ENCODE measurements at places on chromosomes 1 and 21. TPM values are rescaled to one million over a fixed set of nuclear protein-coding genes. Genes with fewer than 3 reads are reported as not detected.

The NPHS2 gene
- total RNA-seq = not detected

The CFAP126 gene
- 0.65 TPM for total RNA-seq

The TMCO4 gene
- 16.4 TPM for total RNA-seq

The RAD54L gene
- total RNA-seq = 17.3 TPM

The FAM3B gene
- 10.1 TPM for total RNA-seq

DNA sequence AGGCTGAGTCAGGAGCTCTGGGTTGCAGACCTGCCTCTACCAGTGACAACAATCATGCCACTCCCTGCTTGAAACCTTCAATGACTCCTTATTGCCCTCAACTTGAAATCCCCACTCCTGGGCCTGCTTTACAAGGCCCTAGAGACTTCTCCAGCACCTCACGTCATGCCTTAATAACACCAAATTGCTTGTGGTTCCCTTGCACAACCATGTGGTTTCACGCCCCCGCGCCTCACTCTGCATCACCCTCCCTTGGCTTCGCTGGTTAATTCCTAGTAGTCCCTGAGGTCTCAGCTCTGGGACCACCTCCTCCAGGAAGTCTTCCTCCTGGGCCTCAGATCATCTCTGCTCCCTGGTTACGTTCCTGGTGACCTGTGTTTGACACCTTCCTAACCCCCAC lies 33.0 kb downstream of the EPHA2 start:
- no peak for DNase-seq

DNA sequence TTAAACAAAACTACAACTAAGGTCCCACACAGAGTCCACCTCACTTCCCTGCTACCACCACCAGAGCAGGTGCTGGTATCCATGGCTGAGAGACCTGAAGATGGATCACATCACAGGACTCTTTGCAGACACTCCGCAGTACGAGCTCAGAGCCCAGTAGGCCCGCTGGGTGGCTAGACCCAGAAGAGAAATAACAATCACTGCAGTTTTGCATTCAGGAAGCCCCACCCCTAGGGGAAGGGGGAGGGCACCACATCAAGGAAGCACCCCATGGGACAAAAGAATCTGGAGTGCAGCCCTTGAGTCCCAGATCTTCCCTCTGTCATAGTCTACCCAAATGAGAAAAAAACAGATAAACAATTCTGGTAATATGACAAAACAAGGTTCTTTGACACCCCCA lies 56.9 kb downstream of the ZNF648 start:
- DNase-seq = no peak

- DNase-seq = no peak
Measured at GRCh38 chr1:207051191-207051943, at the start of gene YOD1. YOD1 (minus strand) TSS chr1:207051208; CDS start chr1:207051030, 178 bp downstream.

GRCh38 chr1:230291731-230292620 lies 134.2 kb downstream of the PGBD5 start:
- DNase-seq = no peak

DNA sequence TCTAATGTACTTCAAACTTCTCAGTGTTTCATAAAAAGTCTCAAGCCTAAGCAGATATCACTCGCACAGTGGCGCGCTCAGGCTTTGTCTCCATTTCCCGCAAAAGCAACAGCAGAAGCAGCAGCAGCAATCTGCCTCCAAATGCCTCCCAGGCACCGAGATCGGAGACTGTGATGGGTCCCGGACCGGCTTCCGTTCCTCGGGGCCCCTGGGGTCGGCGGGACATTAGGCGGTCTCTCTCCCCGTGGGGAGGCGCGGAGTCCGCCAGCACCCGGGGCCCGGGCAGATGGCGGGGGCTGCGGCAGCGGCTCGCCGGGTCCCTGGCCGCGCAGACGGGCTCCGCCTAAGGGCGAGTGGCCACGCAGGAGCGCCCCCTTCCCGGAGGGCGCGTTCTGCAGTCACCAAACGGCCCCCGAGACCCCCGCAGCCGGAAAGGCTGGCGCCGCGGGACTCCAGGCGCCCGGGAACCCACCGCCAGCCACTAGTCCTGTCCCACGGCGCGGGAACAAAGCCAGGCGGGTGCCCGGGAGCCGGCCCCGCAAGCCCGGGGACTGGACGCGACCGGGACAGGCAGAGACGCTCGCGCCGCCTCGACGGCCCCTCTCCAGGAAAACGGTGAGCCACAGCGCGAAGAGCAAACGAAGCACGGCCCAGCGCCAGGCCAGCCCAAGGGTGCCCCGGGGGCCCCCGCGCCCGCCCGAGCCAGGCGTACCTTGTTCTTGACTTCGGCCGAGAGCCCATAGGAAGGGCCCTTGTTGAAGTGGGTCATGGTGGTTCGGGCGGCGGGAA lies 590 bp downstream of the CNN3 start:
- DNase-seq = peak; percentile 55

DNA sequence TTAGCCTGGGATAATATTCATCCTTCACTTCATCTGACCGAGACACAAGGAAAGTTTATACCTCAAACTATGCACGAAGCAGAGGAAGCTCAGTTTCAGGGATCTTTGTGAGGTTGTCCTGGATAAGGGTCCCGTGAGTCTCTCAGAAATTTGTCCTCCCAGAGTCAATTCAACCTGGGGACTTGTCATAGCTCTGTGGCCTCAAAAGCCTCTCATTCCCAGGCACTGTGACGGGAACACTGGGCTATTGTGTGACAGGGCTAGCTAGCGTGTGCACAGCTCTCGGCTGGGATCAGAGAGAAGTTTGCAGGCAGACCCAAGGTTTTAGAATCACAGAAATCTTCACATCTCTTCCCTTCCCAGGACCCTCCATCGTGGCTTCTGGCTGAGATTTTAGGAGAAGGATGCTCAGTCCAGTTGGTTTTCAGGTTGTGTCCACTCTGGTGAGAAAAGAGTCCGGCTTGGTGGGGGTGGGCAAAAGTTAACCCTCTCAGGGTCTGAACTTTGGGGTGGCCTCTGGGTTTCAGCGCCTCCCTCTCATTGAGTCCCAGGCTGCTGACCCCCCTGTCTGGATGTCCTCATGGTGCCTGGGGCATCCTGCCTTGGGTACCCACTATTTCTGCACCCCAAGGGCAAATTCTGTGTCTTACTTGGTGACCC lies 20.4 kb upstream of the LBR start:
- DNase-seq = no peak

GRCh38 chr1:201054091-201054543 lies 30.6 kb upstream of the KIF21B start:
- no peak for DNase-seq

- no peak for DNase-seq
Measured at GRCh38 chr1:218430822-218431221, 85.7 kb downstream of the TGFB2 start.

GRCh38 chr21:34938089-34938764 lies 110.9 kb downstream of the RUNX1 start:
- no peak for DNase-seq

- no peak for DNase-seq
Measured at GRCh38 chr1:177273141-177273540, 102.4 kb downstream of the BRINP2 start.

DNA sequence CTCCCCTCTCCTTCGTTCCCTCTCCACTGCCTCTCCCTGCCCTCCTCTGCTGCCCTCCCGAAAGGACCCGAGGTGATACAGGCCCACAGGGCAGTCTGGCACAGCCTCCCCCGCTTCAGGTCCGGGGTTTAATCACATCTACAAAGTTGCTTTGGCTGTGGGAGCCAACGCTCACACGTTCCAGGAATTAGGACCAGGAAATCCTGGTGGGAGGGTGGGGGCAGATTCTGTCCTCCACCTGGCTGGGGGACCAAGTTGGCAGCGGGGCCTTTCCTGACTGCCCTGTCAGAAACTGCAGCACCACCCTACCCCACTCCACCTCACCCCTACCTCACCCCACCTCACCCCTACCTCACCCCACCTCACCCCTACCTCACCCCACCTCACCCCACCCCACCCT lies 95.1 kb downstream of the WDR4 start:
- DNase-seq = no peak

Measured in progenitor cell of endocrine pancreas (in vitro differentiated cells).